ENCODE measurements at places on chromosomes 1 and 21.

DNA sequence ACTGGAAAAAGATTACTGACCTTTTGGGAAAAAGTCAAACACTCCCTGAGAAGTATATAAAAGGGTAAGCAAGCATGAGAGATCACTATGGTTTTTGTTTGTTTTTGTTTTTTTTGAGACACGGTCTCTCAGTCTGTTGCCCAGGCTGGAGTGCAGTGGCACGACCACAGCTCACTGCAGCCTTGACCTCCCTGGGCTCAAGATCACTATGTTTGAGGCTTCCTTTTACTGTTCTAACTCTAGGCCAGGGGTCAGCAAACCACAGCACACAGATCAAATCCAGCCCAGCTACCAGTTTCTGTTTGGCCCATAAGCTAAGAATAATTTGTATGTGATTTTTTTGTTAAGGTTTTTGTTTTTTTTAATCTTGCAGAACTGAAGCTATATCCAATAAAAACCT, 25.7 kb downstream of the PSMB4 start:
- DNase-seq, result no peak

DNA sequence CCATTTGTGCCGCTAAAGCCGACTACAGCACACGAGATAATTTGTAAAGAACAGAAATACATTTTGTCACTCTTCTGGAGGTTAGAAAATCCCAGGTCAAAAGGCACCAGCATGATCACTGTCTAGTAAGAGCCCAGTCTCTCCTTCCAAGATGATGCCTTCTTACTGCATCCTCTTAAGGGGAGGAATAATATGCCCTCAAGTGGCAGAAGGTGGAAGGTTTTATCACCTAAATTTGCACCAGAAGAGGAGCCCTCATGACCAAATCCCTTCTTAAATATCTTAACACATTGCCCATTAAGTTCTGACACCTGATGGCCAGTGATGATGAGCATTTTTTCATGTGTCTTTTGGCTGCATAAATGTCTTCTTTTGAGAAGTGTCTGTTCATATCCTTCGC, 326.7 kb upstream of the RGS18 start:
- no peak for DNase-seq

GRCh38 chr1:152565115-152565514, 1.5 kb downstream of the LCE3E start:
- no peak for DNase-seq

DNA sequence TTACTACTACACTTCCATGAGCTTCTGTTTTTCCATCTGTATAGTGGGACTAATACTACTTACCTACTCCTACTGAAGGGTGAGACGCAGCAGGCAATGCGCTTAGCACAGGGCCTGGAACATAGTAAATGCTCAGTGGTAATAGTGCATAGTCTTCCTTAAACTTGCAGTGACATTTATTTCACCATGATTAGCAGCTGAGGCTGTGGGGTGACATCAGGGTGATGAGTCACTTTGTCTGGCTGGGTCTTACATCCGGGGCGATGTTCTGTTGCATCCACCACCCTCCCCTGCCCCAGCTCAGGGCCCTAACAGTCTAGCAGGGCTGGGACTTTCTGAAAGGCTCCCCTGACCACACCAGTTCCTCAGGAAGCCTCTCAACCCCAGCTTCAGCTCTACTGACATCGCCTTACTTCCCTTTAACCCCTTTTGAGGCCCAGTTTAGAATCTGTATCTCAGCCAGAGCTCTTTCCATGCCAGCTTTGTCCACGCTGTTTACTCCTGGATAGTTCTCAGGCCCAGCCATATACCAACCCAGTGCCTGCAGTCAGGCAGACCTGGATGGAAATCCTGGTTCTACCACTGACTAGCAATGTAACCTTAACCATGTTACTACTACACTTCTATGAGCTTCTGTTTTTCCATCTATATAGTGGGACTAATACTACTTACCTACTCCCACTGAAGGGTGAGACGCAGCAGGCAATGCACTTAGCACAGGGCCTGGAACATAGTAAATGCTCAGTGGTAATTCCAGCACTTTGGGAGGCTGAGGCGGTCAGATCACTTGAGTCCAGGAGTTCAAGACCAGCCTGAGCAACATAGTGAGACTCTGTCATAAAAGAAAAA, 66.3 kb downstream of the CD58 start:
- DNase-seq, result no peak

DNA sequence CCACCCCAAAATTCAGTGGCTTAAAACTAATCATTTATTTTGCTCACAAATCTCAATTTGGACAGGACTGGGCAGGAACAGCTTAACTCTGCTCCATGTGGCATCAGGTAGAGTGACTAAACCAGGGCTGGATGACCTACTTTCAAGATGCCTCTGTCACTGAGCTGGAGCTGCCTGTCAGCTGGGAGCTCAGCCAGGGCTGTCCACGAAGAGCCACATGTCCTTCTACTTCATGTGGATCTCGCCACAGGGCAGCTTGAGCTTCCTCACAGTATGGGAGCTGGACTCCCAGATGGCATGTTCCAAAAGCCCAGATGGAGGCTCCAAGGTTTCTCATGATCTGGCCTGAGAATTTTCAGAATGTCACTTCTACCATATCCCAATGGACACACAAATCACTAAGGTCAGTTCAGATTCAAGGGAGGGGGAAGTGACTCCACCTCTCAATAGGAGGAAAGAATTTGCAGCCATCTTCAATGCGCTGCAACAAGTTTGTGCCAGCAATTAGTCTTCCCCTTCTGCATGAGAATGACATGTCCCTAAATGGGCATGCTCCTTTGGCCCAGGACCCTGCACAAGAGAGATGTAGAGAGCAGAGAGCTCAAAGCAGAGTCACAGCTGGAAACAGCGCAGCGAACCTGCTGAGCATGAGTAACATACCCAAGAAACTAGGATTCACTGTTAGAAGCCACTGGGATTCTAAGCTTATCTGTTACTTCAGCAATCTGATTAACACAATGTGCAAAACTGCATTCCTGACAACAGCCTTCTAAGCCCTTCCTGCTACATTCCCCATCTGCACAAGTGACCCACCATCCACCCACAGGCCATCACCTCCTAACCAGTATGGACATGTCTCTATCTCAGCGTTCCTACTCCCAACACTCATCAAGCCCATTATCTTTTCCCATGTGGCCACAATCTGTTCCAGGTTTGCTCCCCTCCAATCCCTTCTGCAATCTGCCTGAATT, 17.0 kb downstream of the HLCS start:
- DNase-seq, result no peak

DNA sequence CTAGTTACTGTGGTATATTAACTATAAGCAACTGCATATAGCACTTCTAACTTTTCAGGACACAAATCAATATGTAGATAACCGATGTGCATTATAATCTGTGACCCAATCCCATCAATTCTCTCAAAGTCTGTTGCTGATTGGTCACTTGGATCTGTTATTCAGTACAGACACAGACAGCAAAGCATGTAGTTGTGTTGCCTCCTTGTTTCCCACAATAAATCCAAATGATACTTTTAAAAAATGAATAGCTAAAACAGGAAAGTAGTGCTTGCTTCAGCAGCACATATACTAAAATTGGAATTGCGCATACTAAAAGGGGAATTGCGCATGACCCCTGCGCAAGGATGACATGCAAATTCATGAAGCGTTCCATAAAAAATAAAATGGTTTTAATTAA, 28.1 kb downstream of the NDC1 start:
- DNase-seq, result no peak

DNA sequence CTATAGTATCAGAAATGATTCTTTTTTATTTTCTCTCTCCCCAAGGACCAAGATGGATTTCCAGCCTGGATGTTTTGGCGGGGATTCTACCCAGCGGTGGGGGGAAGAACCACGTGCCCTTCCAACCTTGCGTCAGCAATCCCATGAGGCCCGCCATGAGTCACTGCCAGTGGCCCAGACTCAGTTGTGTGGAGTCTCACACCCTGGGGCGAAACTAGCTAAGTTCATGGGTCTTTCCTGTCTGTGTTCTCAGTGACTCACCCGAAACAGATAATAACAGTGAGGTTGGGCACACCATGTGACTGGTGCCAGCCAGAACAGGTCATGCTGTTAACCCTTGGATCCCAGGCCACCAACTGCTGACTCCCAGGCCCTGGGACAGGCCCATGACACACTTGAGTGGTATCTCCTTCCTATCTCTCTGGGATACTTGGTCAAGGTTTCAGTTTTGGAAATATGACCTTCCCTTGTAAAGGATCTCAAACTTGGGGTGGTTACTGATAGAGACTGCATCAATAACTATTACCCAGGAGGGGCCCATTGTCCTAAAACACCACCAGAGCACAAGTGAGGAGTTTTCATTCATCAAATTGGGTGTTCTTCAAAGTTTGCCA, 98.0 kb upstream of the DUSP10 start:
- DNase-seq, result peak; percentile 73

DNA sequence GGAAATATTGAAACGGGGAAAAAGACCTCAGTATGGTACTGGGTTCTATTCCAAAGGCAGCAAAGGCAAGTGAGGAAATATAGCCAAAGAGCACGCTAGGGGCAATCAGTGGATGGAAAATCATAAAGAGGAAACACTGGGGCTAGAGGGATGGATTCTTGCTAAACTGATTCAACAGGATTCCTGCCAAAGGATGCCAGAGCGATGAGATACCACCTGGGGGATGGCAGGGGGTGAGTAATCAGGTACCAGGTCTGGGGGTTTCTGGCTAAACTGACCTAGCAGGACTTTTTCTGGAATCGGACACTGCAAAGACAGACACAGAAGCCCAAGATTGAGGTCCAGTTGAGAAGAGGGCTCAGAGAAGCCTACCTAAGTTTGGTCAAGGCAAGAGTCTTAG, 6.7 kb downstream of the CHI3L2 start:
- no peak for DNase-seq

GRCh38 chr21:27157097-27157496, 190.2 kb upstream of the ADAMTS5 start:
- no peak for DNase-seq

- DNase-seq, result no peak
Observed at GRCh38 chr21:41437729-41438128, 11.7 kb downstream of the MX1 start.

DNA sequence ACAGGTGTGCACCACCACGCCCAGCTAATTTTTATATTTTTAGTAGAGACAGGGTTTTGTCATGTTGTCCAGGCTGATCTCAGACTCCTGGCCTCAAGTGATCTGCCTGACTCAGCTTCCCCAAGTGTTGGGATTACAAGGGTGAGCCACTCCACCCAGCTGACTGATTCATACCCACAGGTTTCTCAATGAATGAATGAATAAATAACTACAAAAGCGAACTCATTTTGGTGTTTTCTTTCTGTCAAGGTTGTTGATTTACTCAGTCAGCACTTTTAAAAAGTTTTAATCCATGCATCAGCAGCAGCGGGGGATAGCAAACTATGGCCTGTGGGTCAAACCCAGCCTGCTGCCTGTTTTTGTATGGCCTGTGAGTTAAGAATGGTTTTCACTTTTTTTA, 217.5 kb downstream of the FAF1 start:
- DNase-seq, result no peak

GRCh38 chr1:225578251-225578977, 74.5 kb downstream of the ENAH start:
- no peak for DNase-seq

GRCh38 chr1:94144836-94145235, 23.9 kb upstream of the ABCA4 start:
- DNase-seq, result no peak

GRCh38 chr21:44890961-44891541, 17.6 kb upstream of the PTTG1IP start:
- DNase-seq, result no peak

GRCh38 chr1:7401814-7402547, 369.1 kb upstream of the VAMP3 start:
- peak; percentile 91 for DNase-seq

- no peak for DNase-seq
Observed at GRCh38 chr1:29599071-29599470, 362.7 kb downstream of the PTPRU start.

Data from smooth muscle cell of the brain vasculature (primary cell).